Muscle of back (tissue), 13 donors: ENCODE measurements at places on chromosomes 13 and 19. TPM values are rescaled to one million over a fixed set of nuclear protein-coding genes. Genes with fewer than 3 reads are reported as not detected.

- peak; percentile 37 for DNase-seq
Observed at GRCh38 chr19:19321141-19321577, 530 bp downstream of the MAU2 start.

- DNase-seq: peak; percentile 4
Observed at GRCh38 chr13:72295153-72295552, 428.1 kb upstream of the DACH1 start.

SULT2A1 gene
- polyA plus RNA-seq: not detected

LILRB4 gene
- 1.2 TPM for polyA plus RNA-seq
